Fibroblast of skin of left biceps (primary cell): ENCODE measurements at places on chromosomes 13 and 19.

GRCh38 chr19:17610384-17610783, 54.9 kb downstream of the COLGALT1 start:
- DNase-seq, result no peak

DNA sequence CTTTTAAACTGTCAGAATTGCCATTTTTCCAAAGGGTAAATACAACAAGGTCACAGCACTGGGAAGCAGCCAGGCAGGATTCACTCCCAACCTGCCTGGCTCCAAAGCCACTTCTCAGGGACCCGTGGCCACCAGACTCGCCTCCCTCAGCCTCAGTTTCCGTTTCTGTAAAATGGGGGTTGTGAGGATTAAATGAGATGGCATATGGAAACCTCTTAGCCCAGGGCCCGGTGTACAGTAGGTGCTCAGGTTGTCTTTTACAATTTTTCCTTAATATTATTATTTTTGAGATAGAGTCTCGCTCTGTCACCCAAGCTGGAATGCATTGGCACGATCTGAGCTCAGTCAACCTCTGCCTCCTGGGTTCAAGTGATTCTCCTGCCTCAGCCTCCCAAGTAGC, 10.1 kb downstream of the YJU2 start:
- no peak for DNase-seq

GRCh38 chr13:80572923-80573316, 232.0 kb upstream of the SPRY2 start:
- DNase-seq, result no peak

DNA sequence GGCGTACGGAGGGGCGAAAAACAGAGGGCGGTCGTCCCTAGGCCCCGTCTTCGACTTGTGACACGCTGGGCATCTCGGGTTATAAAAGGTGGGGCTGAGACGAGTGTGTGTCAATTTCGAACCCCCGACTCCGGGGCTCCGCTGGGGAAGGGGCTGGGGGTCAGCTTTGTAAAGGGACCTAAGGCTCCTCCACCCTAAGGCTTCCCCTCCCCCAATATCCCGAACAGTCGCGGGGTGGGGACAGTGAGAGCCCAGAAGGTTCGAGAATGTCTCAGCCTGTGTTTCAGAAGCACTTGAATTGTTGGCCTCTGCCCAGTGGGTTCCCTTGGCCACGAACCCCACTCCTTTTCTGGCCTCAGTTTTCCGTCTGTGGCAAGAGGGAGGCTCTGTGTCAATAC, 450 bp downstream of the SELENOW start:
- no peak for DNase-seq

- DNase-seq, result no peak
Measured at GRCh38 chr13:50094615-50095293, 79.5 kb downstream of the KCNRG start.

GRCh38 chr13:35923347-35923746, 207.8 kb downstream of the DCLK1 start:
- DNase-seq, result no peak

GRCh38 chr13:37597477-37598025, 1.0 kb downstream of the POSTN start:
- no peak for DNase-seq

DNA sequence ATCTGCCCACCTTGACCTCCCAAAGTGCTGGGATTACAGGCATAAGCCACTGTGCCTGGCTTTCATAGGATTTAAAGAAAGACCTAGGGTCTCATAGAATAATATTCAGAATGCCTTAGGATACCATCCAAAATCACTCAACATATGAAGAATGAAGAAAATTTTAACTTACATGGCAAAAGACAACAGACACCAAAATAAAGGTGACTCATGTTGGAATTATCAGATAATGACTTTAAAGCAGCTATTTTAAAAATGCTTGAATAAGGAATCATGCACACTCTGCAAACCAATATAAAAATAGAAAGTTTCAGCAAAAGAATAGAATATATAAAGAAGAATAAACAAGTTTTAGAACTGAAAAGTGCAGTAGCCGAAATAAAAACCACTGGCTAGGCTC, 29.3 kb downstream of the ZNF566 start:
- DNase-seq, result no peak

DNA sequence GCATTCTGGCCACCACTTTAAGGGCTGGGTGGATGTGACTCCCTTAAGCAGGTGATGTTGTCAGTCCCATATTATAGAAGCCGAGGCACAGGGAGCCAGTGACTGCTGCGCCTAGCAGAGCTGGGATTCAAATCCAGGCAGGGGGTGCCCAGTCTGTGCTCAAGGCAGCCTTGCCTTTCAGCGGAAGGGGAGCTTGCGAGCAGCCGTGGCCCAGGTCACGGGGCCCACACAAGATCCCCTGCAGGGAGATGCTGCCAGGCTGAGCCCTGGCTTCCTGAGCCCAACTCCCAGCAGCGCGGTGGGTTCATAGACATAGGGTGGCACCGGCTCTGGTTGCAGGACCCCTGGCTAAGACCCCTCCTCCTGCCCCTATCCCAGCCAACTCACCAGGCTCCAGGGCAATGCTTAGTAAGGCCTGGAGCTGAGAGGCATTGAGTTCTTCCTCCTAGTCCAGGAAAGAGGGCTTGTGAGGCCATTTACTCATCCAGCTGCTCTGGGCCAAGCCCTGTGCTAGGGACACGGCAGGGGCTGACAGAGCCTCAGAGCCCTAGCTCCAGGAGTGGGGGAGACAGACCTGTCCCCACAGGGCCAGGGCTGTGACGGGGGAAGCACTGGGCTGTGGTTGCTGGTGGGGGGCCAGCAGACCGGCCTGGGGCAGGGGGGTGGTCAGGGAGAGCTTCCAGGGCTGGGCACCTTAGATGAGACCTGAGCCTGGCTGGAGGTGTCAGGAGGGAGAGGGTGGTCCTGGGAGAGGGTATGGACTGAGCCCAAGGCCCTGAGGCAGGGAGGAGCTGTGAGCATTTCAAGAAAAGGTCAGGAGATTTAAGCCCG, 9.6 kb downstream of the CAPN12 start:
- DNase-seq, result no peak

- DNase-seq, result no peak
Measured at GRCh38 chr13:70188567-70188966, 80.3 kb upstream of the KLHL1 start.

DNA sequence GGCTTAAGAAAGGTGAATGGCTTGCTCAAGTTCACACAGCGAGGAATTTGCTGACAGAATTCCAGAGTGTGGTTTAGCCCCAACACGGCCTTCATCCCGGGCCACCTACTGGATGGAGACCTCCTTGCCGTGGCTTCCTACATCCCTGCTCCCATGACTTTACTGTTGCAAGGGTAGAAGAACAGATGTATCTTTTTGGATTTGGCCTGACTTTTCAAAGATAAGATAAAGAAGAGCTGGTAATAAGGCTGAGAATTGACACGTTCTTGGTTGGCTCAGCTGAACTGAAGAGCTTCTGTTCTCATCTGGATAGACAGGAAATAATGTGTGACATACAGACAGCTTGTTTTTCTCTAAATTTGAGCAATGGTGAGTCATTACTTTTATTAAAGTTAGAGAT, 113.1 kb downstream of the KLF5 start:
- no peak for DNase-seq
